ENCODE measurements at places on chromosomes 2 and 18.

DNA sequence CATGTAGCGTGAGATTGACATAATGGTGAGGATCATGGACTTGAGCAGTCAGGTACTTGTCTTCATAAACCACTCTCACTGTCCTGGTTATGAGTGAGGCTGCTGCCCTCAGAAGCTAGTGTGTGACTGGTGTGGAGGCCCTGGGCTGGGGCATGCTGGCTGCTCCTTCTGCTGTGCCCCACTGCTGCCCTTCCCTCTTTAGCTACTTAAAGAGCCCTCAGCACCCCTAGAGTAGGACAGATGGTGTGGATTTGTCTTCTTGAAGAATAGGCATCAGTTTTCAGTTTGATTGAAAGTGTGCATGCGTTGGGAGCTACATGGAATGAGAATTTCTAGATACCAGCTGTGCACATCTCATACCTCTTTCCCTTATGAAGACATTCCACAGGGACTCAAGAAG, 15.4 kb downstream of the CPLX4 start:
- DNase-seq, result no peak

GRCh38 chr18:71442731-71443141, 1101.4 kb downstream of the CBLN2 start:
- no peak for DNase-seq

GRCh38 chr2:232437195-232437571, 18.8 kb upstream of the ALPI start:
- no peak for DNase-seq

GRCh38 chr18:12750076-12750714, 47.4 kb downstream of the PSMG2 start:
- DNase-seq, result peak; percentile 73

GRCh38 chr2:219514196-219514761, at the start of gene ASIC4:
ASIC4 (plus strand) TSS chr2:219514482; CDS start chr2:219514725, 243 bp downstream.
- DNase-seq, result no peak

Data from NCI-H187 (cell line).